ENCODE measurements at places on chromosomes 12 and 14.

GRCh38 chr12:97609957-97610356, 147.4 kb downstream of the RMST start:
- DNase-seq = no peak

DNA sequence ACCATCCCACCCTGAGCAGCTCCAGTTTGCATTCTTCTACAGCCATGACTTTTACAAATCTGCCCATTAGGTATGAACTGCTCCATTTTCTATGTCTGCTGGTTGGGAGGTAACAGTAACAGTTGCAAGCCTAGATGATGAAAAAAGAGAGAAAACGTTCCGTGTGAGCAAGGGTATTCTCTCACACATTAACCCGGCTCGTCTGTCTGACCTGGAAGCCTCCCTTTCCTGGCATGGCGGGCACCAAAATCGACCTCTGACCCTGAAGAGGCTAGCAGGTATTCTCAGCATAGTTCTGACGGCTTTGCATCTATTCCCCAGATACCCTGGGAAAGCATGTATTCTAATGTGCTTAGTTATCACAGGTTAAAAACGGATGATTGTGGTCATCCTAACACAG, 31.8 kb downstream of the APPL2 start:
- DNase-seq = no peak

DNA sequence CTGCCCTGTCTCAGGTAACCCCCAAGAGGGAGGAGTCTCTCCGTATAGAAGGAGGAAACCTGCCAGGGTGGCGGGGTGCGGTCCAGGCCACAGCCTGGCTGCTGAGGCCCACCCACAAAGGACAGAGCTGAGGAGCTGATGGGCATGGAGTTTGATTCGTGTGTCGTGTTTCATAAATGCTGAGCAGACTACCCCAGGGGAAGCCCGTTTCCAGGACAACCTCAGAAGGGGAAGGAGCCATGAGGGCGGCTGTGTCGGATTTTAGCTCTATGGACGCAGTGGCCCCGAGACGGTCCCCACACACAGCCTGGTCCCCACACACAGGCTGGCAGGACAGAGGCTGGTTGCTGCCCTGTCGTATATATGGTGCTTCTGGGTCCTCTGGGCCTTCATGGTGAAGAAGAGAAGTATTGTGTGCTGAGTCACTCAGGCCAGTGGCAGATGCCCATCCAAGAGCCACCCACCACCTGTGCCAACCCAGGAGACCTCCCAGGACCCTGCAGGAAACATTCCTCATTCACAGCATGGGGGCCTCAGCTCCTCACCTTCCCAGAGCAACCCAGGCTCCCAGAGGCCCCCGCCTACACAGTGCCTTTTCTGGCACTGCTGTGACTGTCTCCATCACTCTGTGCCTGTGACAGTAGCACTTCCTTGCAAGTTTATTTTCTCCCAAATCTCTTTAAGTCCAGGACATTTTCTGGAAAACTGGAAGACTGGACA, 63.1 kb upstream of the RIN3 start:
- no peak for DNase-seq

- DNase-seq = no peak
Observed at GRCh38 chr14:61754627-61755381, 7.4 kb upstream of the SNAPC1 start.

DNA sequence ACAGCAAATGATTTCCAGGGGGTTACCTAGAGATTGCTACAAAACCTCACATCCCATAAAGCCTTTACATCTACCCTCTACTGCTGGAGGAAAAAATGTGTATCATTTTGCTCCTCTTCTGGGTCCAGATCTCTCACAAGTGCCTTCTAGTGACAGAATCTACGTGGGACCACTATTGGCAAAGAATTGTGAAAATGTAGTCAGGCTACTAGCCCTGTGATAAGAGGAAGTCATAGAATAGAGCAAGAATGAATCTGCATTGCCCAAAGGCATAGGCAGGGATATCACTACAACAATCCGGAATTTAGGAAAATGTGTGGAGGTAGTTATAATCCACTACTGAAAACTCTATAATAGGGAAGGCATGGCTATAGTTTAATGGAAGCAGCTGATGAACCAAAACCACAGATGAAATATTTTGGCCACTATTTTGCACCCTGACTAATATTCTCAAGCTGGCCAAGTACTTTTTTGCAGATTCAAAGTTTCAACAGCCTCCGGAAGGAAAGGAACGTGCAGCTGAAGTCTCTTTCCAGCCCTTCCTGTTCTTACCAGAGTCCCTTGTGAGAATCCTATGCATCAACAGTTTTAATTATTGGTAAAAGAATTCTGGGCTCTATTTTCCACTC, 176.8 kb downstream of the PHLDA1 start:
- no peak for DNase-seq

- no peak for DNase-seq
Observed at GRCh38 chr14:61290701-61291100, 9.6 kb upstream of the TMEM30B start.

- no peak for DNase-seq
Observed at GRCh38 chr12:127944211-127944899, 322.6 kb upstream of the TMEM132C start.

GRCh38 chr12:66189889-66190288, 875 bp downstream of the IRAK3 start:
- no peak for DNase-seq

DNA sequence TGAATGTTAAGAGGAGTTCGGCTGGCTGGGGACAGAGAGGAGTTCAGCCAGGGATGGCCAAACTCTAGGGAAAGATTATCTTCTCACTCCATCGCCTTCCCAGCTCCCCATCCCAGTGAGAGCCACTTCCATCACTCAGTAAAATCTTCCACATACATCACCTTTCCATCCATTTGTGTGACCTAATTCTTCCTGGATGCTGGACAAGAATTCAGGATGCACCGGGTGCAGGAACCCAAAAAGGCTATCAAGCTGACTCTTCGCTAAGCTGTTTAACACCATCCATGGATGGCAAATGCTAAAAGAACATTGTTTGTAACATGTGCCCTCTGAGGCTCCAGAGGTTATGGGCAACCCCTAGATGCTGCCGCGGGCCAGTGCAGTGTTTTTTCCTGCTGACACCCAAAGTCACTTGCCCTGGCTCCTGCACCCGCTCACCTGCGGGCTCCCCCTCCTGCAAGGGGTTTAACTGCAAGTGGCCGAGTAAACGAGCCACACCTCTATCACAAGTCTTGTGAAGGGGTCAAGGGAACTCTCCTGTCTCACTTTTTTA, 216.0 kb upstream of the NPAS3 start:
- DNase-seq = no peak

- DNase-seq = peak; percentile 11
Observed at GRCh38 chr14:48690349-48690748, 895.8 kb downstream of the RPS29 start.

- no peak for DNase-seq
Observed at GRCh38 chr12:92810370-92810769, 107.6 kb downstream of the PLEKHG7 start.

DNA sequence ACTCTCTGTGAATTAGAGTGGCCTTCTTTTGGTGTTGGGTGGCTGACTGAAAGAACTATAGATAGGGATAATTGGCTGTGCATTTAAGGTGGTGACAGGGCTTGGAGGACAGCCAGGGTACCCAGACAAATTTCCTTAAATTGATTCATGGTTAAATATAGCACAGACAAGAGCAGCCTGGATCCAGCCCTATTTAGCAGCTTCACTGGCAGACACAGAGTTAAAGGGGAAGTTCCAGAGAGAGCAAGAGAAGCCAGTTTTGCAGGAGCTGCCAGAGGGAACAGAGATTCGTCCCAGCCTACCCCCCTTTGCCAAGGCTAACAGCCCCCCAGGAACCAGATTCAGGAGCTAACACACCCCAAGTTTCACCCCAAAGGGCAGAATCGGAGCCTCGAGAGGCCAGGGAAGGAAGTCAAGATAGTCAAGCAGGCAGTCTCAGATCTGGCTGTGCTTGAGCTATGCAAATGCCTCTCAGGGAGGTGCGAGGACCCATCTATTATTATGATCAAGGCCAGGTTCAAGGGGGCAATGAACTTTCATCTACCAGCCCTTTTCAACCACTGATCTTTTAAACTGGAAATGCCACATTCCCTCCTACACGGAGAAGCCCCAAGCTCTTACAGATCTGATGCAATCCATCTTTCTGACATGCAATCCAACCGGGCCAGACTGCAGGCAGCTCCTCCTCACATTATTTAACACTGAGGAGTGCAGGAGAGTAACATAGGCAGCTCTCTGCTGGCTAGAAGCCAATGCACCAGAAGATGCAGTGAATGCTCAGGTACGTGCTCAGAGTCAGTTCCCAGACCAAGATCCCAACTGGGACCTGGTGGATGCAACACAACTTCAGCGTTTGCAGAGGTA, 58.2 kb downstream of the DHRS2 start:
- DNase-seq = no peak

DNA sequence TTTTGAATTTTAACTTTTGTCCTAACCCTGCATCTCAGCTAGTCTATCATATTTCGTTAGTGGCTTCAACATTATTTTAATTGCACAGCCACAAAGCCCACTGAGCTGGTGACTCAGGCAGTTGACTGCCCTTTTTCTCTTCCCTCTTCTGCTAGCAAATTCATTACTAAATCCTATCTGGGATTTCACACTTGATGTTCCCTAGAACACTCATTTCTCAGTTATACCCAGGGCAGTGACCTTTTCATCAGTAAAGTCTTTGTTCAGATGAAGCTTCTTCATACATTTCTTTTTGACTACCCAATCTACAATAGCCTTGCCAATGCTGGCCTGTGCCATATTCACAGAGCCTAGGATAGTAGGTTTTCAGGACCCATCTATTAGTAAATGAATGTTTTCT, 107.0 kb downstream of the ATXN7L3B start:
- DNase-seq = no peak

DNA sequence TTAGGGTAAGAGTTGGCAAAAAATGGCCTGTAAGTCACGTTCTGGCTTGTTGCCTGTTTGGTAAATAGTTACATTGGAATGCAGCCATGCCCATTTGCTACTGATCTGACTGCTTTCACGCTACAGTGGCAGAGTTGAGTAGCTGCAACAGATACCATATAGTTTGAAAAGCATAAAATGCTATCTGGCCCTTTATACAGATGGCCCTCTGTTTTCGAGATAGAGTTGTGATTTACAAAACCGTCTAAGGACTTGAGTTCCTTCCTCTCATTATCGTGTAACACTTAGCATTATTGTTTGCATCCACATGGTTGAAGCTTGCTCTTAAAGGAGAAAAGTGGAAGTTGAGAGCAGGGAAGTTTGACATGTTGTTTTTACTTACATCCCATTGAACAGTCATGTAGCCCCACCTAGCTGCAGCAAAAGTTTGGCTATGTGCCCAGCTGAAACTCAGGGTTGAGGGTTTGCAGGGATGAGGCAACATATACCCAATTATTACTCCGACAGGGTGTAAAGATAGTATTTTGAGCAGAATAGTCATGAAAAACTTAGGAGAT, 11.3 kb upstream of the SCFD1 start:
- DNase-seq = peak; percentile 23

DNA sequence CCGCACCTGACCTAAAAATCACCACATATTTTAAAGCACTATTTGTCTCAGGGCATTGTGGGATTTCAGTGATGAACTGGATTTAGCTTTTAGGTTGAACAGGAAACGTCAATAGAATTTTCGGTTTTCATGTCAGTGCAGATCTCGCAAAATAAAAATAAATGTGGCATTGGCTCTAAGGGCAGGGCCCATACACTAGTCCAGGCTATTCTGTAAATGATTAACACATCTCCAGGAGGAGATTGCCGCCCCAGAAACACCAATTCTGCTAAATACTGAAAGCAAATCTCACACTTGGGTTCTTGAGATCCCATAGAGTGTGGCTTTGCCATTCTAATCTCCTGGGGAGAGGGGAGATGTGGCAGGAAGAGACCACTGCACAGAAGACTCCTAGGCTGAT, 1494.0 kb upstream of the TMEM132C start:
- DNase-seq = no peak

DNA sequence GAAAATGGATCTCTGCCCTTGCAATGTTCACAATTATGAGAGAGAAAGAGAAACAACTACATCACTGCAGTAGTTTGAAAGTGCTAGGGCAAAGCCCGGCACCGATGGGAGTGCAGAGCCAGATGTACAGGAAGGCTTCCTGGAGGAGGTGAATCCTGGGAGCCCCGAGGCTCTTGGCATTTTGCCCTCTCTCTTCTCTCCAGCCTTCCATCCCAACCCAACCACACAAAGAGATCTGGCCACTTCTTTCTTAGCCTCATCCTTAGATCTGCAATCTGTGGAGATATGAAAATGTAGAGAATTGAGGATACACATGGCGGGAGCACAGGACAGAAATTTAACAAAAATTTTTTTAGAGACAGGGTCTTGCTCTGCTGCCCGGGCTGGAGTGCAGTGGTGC, 3.3 kb upstream of the PAPLN start:
- DNase-seq = no peak

- DNase-seq = no peak
Observed at GRCh38 chr12:58596381-58596780, 323.9 kb downstream of the LRIG3 start.
